ENCODE measurements at places on chromosomes 11 and 22. TPM values are rescaled to one million over a fixed set of nuclear protein-coding genes. Genes with fewer than 3 reads are reported as not detected.

- H3K27me3 ChIP-seq: no peaks in the 10 kb centered on the region
- no peak for DNase-seq
- no peak overlapping the region for H3K27ac ChIP-seq
- no peak overlapping the region for H3K4me3 ChIP-seq
Measured at GRCh38 chr11:46801694-46802470, 44.2 kb downstream of the CKAP5 start.

- H3K4me1 ChIP-seq: peaks cover 3% of the 10 kb centered on the region
- no peak for DNase-seq
- no peak overlapping the region for H3K27ac ChIP-seq
- H3K36me3 ChIP-seq: peaks cover 2% of the 10 kb centered on the region
Measured at GRCh38 chr11:6057452-6057851, 26.9 kb upstream of the OR56A1 start.

DNA sequence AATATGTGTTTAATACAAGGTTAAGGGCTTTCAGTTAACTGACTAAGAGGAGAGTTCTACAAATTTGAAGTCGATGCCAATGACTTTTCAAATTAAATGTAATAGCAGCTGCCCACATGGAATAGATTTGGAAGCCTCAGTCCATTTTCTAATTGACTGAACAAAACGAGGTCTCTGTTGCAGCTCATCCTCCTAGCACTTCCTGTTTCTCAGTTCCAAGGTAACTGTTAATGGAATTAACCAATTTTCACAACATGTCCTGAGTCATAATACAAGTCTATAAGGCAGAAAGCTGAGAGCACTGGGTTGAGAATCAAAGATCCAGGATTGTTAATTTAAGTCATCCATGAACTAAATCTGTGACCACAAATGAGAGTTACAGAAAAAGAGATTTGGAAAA is 177.2 kb downstream of the OPCML start:
- DNase-seq: no peak
- no peak overlapping the region for H3K4me3 ChIP-seq

- DNase-seq: no peak
- H3K27me3 ChIP-seq: no peaks in the 10 kb centered on the region
- peak overlapping the region; percentile 95 for H3K27ac ChIP-seq
- H3K4me3 ChIP-seq: peak overlapping the region; percentile 74
- peaks cover 14% of the 10 kb centered on the region for H3K36me3 ChIP-seq
Measured at GRCh38 chr11:118214210-118214914, 10.4 kb downstream of the JAML start.

DNA sequence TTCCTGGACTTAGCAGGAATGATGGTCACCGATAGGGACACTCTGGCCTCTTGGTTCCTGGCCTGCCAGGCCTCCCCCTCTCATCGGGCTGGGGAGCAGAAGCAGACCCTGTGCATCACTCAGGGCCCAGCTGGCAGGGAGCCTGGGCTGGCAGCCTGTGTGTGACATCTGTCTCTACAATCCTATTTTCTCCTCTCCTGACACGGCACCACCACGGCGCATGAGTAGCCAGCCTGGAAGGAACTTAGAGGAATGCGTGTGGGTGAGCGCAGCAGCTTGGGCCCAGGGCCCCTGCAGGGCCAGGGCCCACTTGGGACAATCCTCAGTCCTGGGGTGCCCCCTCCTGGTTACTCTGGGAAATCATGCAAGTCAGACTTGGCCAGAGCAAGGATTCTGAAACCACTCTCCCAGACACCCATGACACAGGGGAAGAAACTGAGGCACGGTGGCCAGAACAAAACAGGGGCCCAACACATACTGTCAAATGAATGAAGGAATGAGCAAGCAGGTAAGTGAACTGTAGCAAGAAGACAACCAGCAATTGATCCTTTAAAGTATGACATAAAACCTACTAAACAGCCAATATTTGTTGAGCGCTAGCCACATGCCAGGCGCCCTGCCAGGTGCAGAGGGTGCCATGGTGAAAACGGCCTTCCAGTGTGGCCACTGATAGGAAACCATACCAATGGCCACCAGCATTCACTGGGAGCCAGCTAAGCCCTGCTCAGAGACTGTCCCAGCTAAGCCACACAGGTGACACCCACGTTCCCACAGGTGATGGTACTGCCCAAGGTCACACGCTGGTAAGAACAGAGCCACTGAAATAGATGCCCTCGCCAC is 13.3 kb downstream of the RSPH14 start:
- H3K27me3 ChIP-seq: no peaks in the 10 kb centered on the region
- H3K27ac ChIP-seq: no peak overlapping the region
- H3K4me3 ChIP-seq: no peak overlapping the region
- peaks cover 3% of the 10 kb centered on the region for H3K4me1 ChIP-seq
- no peaks in the 10 kb centered on the region for H3K36me3 ChIP-seq
- DNase-seq: peak; percentile 38

- H3K27ac ChIP-seq: no peak overlapping the region
- no peak for DNase-seq
- H3K4me3 ChIP-seq: no peak overlapping the region
- H3K36me3 ChIP-seq: peaks cover 2% of the 10 kb centered on the region
- no peaks in the 10 kb centered on the region for H3K4me1 ChIP-seq
- peaks cover 13% of the 10 kb centered on the region for H3K27me3 ChIP-seq
Measured at GRCh38 chr11:134660416-134660815, 248.4 kb upstream of the B3GAT1 start.

DNA sequence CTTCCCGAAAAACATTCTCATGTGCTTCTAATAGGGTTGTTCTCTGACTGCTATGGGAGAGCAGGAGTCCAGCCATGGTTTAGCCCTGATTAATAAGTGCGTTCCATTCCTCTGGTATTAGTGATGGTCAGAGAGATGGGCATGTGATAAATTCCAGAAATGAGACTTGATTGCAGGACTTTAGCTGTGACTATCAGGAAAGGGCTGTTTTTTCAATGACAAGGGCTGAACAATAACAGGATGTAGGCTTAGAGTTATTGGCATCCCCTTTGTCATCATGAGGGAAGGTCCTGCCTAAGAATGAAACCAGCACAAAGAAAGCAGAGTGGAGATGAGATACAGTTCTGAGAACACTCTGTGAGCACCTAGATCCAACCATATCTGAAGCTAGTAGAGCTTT is 494.6 kb downstream of the MIAT start:
- no peak overlapping the region for H3K27ac ChIP-seq
- DNase-seq: no peak
- H3K4me3 ChIP-seq: no peak overlapping the region
- H3K36me3 ChIP-seq: no peaks in the 10 kb centered on the region
- no peaks in the 10 kb centered on the region for H3K4me1 ChIP-seq

GRCh38 chr22:50044485-50045118 is 13.5 kb downstream of the TTLL8 start:
- H3K27me3 ChIP-seq: peaks cover 44% of the 10 kb centered on the region
- H3K4me3 ChIP-seq: no peak overlapping the region
- no peak for DNase-seq
- H3K27ac ChIP-seq: no peak overlapping the region
- H3K4me1 ChIP-seq: peaks cover 6% of the 10 kb centered on the region

DNA sequence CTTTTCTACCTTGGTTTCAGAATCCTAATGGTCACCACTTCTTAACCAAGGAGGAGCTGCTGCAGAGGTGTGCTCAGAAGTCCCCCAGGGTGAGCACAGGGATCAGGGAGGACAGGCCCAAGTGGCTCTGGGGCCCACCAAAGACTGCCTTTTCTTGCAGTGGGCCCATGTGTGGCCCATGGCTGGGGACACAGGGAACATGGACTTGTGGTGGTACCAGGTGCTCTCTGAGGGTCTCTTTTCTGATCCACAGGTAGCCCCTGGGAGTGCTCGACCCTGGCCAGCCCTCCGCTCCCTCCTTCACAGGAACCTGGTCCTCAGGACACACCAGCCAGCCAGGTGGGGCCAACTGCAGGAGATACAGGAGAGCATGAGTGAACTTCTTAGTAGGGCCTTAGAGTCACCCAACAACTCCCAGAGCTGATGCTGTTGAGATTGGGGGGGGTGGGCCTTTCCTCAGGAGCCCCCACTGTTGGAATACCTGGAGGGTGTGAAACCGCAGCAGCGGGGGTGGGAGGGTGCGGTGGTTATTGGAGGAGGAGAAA is 2.0 kb downstream of the MUS81 start:
- H3K4me3 ChIP-seq: peak overlapping the region; percentile 63
- peaks cover 34% of the 10 kb centered on the region for H3K4me1 ChIP-seq
- no peaks in the 10 kb centered on the region for H3K27me3 ChIP-seq
- H3K27ac ChIP-seq: peak overlapping the region; percentile 99
- peaks cover 9% of the 10 kb centered on the region for H3K36me3 ChIP-seq

DNA sequence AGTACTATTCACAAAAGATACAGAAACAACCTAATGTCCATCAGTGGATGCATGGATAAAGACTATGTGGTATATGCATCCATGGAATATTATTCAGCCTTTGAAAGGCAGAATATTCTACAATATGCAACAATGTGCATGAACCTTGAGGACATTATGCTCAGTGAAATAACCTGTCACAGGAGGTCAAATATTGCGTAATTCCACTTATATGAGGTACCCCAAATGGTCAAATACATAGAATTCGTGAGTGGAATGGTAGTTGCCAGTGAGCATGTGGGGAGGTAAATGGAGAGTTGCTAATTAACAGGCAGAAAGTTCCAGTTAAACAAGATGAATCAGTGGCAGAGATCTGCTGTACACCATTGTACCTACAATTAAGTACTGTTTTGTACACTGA is 3.6 kb upstream of the SLC5A4 start:
- DNase-seq: no peak
- H3K27ac ChIP-seq: no peak overlapping the region
- peaks cover 7% of the 10 kb centered on the region for H3K4me1 ChIP-seq
- H3K27me3 ChIP-seq: peaks cover 62% of the 10 kb centered on the region
- no peaks in the 10 kb centered on the region for H3K36me3 ChIP-seq
- no peak overlapping the region for H3K4me3 ChIP-seq

DNA sequence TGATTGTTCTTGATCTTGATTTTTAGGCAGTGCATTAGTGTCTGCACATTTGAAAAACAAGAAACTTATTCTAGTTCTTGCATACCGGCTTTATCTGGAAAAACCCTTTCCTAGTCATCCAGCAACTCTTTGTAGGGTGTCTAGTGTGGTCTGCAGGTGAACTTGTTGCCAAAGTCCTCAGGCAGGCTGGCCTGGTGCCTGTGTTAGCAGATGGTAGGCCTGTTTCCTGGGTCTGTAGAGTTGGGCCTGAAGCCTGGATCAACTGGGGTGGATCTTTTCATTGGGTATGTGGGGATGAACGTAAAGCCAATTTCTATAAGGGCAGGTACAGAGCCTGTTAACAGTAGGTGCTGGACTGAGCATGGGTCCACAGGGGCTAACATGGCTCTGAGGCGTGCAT is 5.6 kb upstream of the GLYATL1 start:
- no peaks in the 10 kb centered on the region for H3K4me1 ChIP-seq
- H3K27me3 ChIP-seq: peaks cover 41% of the 10 kb centered on the region
- H3K4me3 ChIP-seq: no peak overlapping the region
- H3K36me3 ChIP-seq: no peaks in the 10 kb centered on the region

Gene HBB
- total RNA-seq: 1.3 TPM

Gene MUC2
- total RNA-seq: not detected

GRCh38 chr11:100593291-100593690 is 93.8 kb upstream of the ARHGAP42 start:
- no peaks in the 10 kb centered on the region for H3K36me3 ChIP-seq
- H3K4me3 ChIP-seq: no peak overlapping the region
- H3K4me1 ChIP-seq: no peaks in the 10 kb centered on the region
- DNase-seq: no peak
- no peak overlapping the region for H3K27ac ChIP-seq

DNA sequence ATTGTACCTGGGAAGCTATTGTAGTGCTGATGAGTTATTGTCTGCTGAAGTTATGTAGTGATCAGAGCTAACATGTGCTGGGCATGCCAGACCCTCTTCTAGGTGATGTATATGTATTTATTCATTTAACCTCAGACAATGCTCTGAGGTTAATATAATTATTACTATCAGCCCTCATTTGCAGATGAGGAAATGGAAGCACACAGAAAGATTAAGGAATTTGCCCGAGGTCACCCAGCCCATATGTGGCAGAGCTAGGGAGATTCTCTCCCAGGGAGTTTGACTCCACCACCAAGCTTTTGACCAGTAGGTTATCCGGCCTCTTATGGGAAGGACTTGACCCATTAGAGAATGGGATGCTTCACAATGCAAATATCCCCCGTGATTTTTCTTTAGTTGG is 114.2 kb upstream of the NAV2 start:
- peaks cover 3% of the 10 kb centered on the region for H3K36me3 ChIP-seq
- no peak for DNase-seq
- H3K4me3 ChIP-seq: no peak overlapping the region
- H3K4me1 ChIP-seq: no peaks in the 10 kb centered on the region
- no peak overlapping the region for H3K27ac ChIP-seq

DNA sequence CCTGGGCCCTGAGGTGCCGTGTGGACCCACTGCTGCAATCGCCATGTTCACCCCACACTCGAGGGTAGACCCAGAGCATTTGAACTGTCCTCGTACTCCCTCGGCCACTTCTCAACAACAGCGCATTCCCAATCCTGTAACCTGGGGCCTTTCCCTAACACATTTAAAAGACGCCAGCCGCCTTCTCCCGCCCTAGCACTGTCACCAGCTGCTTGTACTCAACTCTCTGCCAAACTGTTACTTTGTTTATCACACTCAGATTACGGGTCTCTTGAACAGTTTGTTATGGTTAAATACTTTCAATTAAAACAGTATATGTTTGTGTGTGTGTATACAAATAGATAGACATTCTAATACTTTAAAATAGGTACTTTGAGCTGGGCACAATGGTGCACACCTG is 20.7 kb downstream of the CDKN1C start:
- H3K4me1 ChIP-seq: peaks cover 2% of the 10 kb centered on the region
- peaks cover 66% of the 10 kb centered on the region for H3K27me3 ChIP-seq
- H3K36me3 ChIP-seq: peaks cover 3% of the 10 kb centered on the region
- no peak for DNase-seq
- no peak overlapping the region for H3K27ac ChIP-seq
- no peak overlapping the region for H3K4me3 ChIP-seq

Gene FAM227A
- total RNA-seq: 0.91 TPM

Gene GRAMD1B
- total RNA-seq: 33.1 TPM

Gene PHOX2A
- not detected for total RNA-seq

DNA sequence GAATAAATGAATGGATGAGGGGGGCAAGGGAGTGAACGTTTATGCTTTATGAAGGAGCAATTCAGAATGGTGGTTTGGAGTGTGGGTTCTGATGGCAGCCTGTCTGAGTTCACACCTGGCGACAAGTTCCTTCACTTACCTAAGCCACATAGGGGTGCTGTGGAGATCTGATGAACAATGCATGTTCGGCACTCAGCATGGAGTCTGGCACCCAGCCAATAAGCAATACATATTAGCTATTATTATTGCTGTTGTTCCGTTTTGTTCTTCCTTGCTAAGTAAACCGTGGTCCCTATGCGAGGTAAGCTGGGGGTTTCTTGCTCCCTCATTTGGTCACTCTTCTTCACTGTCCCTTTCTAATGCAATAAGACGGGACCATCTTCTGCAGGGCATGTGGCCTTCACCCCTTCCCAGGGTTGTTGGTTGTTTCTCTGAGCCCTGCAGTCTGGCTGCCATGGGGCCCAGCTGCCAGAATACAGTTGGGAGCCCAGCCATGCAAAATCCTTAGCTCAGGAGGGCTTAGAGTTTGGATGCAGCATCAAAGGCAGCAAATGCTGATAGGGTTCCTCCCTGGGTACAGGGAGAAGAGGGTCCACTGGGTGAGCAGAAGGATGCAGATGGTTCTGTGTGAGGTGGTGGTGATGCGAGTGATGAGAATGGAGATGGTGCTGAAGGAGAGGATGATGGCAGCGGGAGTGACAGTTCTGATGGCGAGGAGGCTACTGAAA is 6.4 kb upstream of the PKNOX2 start:
- peaks cover 7% of the 10 kb centered on the region for H3K36me3 ChIP-seq
- no peak overlapping the region for H3K27ac ChIP-seq
- DNase-seq: no peak
- peaks cover 7% of the 10 kb centered on the region for H3K4me1 ChIP-seq
- H3K27me3 ChIP-seq: peaks cover 79% of the 10 kb centered on the region
- no peak overlapping the region for H3K4me3 ChIP-seq
